ENCODE measurements at places on chromosomes 7 and 10.

DNA sequence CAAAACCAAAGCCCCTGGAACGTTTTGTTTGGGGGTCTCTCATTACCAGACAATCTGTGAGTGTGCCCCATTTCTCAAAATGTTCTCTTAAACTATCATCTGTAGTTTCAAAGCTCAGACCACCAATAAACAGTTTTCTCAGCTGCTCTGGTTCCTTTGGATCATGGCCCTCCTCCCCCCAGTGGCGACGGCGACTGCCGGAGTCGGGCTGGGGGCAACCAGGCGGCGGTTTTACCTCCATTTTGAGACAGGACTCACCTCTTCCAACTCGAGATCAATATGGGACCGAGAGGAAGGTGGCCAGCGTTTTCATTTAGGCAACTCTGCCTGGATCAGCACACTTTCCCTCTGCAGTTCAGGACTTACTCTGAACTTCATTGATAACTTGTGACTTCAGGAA, 141.5 kb upstream of the ZNF32 start:
- DNase-seq, result no peak

DNA sequence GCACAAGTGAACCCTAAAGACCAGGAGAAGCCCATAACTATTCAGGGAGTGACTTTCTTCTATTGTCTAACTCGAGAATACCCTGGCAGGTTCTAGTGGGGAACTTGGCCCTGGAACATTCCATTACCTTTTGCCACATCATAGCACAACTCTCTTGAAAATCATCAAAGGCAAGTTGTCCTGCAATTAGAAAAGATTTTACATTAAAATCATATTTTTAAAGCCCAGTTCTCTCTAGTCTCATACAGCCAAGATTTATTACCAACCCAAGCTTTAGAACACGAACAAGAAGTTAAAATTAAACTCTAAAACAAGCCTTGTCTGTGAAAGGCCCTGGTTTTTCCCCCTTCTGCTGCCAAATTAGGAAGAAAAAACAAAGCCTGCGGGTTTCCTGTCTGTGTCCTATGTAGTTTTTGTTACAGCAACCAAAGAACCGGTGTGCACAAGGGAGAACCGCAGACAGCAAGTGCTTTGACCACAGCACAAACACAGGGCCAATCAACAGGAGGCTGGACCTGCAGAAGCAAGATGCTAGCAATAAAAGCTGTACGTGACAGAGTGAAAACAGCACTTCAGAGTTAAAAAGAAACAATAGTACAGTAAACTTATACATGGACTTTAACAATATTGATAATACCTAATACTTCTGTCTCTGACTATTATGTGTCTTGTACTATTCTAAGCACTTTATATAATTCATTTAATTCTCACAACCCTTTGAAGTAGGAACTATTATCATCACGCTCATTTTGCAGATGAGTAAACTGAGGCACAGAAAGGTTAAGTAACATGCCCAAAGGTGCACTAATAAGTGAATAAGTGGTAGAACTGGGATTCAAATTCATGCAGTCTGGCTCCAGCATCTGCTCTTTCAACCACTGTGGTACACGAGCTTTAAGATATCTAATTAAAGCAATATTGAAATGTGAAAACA, 65.8 kb downstream of the STK17A start:
- no peak for DNase-seq

GRCh38 chr10:43260911-43261577, 5.8 kb downstream of the RASGEF1A start:
- no peak for DNase-seq

- no peak for DNase-seq
Observed at GRCh38 chr10:7664707-7665106, 2.1 kb downstream of the ITIH5 start.

- no peak for DNase-seq
Observed at GRCh38 chr7:33744293-33745075, 160.9 kb upstream of the BMPER start.

- no peak for DNase-seq
Observed at GRCh38 chr7:127250312-127251035, 2.3 kb downstream of the GRM8 start.

GRCh38 chr7:44801890-44802289, 5.4 kb downstream of the PPIA start:
- no peak for DNase-seq

DNA sequence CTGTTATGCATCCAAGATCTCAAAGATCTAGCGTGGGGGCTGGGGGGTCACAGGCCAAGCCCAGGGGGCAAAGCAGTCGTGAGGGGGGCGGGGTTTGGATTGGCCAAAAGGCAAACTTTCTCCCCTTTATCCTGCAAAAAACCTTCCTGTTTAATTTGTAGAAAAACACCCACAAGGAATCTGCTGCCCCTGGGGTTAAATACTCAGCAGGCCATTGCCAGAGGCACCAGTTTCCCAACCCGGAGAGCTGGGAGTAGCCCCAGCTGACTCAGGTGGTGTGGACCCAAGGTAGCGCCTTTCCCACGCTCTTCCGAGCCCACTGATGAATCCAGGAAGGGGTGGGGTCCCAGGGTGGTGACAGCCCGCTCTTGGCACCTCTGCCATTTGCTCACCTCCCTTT, 21.4 kb downstream of the KCP start:
- no peak for DNase-seq

GRCh38 chr10:17951868-17952371, at the start of gene SLC39A12:
Gene SLC39A12, plus strand, starts transcription at chr10:17951918. Its CDS starts 1,359 bp downstream, at chr10:17953277.
- DNase-seq, result no peak

DNA sequence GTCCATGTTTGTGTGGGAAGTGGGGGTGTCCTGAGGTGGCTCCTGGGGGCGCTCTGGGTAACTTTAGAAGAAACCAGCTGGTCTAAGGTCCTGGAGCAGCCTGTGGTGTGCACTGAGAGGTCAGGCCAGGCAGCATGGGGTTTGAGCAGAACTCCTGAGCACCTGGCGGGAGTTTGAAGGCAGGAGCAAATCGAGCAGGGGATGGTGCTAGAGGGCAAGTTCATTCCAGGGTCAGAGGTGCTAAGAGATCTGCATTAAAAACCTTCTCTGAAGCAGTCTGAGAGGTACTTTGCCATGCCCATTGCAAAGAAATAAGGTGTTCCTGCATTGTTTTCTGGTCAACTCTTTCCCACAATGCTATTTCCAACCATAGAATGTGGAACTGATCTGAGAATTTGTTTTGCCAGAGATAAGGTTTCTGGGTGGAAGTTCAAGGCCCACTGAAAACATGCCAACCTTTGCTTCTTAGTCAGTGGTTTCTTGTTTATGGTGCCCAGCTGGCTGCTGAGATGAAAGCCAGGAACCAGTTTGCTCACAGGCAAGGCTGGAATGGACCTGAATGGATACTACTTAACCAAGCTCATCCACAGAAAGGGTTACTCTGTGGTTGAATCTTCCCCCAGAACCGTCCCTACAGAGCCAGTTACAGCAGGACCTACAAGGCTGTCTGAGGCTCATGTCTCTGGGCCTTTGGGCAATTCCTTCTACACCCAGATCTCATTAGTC, 136.3 kb upstream of the TMEM72 start:
- DNase-seq, result no peak

DNA sequence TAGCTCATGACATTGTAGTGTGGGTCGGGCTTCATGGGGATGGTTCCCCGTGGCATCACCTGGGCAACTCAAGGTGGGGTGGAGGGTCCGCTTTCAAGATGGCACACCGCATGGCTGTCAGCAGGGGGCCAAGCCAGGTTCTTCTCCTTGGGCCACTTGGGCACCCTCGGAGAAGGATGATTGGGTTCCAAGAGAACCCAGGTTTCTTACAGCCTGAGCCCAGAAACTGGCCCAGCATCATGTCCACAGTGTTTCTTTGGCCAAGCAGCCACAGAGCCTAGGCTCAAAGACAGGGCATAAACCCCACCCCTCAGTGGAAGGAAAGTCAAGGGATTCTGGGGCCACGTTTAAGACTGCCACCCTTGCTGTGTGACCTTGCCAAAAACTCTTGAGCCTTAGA, 110.6 kb downstream of the PTPN20 start:
- DNase-seq, result no peak

DNA sequence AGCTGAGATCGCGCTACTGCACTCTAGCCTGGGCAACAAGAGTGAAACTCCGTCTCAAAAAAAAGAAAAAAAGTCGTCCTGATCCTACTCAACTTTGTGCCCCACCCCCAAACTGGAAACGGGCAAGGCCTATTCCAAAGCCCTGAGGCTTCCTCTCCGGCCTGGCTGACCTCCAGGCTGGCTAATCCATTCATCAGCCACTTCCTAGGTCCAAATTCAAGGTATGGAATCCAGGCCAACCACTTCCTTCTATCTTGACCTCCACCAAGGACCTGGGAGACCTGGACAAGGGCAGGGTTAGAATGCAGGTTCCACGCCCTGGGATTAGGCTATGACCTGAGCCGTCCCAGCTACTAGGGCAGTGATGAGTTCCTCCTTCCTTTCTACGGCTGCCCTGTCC, 20.4 kb upstream of the EIF4H start:
- no peak for DNase-seq

DNA sequence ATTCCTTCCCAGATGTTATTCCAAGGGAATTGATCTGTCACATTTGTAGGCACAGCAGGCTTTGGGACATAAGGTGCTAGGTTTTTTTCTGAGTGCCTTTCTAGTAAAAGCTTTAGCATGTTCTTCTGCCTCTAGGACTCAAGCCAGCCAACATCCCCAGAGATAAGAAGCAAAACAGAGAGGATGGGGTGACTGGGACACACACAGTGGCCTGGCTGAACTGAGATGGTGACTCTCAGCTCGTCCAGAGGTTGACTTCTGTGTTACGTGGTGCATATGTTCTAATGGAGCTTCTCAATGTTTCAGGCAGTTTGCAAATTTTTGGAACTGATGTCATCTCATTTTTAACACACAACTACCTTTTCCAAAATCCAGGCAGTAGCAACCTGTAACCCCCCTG, 188.1 kb upstream of the CELF2 start:
- no peak for DNase-seq

- no peak for DNase-seq
Observed at GRCh38 chr7:6628045-6628444, 9.1 kb upstream of the ZNF316 start.

DNA sequence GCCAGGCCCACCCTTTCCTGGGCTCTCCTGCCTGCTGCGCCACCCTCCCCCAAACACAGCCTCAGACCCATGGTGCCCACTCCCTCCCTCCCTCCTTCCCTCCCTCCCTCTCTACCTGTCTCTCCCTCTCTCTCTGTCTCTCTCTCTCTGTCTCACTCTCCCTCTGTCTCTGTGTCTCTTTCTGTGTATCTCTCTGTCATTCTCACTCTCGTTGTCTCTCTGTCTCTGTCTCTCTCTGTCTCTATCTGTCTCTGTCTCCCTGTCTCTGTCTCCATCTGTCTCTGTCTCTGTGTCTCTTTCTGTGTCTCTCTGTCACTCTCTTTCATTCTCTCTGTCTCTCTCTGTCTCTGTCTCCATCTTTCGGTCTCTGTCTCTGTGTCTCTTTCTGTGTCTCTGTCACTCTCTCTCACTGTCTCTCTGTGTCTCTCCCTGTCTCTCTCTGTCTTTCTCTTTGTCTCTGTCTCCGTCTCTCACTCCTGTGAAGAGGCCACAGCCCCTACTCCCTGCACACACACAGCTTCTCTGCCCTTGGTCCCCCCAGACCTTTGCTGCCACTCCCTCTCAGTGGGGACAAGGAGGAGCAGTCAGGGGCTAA, 51.5 kb downstream of the CALML3 start:
- DNase-seq, result no peak

- DNase-seq, result no peak
Observed at GRCh38 chr7:139850906-139851305, 21.8 kb downstream of the TBXAS1 start.

DNA sequence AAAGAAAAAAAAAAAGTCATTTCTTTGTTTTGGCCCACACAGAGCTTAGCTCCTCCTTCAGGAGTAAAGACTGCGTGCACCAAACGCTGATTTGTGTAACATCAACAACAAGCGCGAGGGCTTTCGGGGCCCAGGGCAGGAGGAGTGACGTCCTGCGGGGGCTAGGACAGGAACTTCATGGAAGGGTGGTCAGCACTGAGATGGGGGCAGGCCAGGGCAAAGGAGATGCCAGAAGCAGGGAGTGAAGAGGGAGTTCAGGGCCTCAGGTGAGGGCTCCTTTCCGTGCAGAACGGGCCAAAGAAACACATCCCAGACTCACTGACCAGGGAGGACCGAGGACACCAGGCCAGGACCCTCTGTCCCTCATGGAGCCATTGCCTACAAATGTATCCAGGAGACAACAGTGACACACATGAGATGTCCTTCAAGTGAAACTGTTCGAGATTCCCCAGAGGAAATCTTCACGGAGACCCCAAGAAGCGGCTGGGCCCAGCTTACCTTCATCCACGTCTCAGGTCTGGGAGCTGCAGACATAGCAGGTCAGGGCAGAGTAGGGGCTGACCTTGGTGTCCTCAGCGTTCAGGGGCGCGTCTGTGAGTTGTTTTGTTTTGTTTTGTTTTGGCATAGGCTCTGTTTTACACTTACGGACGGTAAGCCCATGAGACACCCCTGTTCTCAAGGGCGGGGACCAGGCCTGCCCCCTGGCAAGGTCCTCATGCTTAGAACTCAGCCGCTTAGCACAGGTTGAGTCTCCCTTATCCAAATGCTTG, 30.4 kb upstream of the SHH start:
- DNase-seq, result no peak

DNA sequence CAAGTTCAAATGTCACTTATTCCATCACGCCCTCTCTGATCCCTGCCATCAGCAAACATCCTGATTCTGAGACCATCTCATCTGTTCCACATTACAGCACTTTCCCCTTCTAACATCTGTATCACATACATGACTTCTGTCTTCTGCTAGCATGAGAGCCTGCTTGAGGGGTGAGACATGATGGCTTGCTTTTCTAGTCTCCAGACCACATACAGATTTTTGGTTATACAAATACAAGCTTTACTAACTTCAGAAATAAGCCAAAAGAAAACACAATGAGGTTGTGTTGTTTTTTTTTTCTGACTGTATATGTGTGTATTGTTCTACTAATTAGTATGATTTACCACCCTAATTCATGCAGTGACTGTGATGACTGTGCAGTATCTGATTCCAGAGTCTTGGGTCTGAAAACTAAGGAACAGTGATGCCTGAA, 34.3 kb downstream of the NAPEPLD start:
- no peak for DNase-seq
